Esophagus muscularis mucosa (tissue), 4 donors: ENCODE measurements at places on chromosomes 3 and 15.

GRCh38 chr15:39820050-39820602, 37.5 kb upstream of the FSIP1 start:
- no peak for DNase-seq

GRCh38 chr15:47410247-47410646, 307.1 kb upstream of the SEMA6D start:
- no peak for DNase-seq

- no peak for DNase-seq
These were observed 112.7 kb downstream of the NFKBIZ start for GRCh38 chr3:101962055-101962454.

- no peak for DNase-seq
These were observed at the start of gene CHL1 for GRCh38 chr3:196311-197148. Gene CHL1 (plus strand): TSS chr3:196763. CDS start chr3:319777, 123,014 bp downstream.

DNA sequence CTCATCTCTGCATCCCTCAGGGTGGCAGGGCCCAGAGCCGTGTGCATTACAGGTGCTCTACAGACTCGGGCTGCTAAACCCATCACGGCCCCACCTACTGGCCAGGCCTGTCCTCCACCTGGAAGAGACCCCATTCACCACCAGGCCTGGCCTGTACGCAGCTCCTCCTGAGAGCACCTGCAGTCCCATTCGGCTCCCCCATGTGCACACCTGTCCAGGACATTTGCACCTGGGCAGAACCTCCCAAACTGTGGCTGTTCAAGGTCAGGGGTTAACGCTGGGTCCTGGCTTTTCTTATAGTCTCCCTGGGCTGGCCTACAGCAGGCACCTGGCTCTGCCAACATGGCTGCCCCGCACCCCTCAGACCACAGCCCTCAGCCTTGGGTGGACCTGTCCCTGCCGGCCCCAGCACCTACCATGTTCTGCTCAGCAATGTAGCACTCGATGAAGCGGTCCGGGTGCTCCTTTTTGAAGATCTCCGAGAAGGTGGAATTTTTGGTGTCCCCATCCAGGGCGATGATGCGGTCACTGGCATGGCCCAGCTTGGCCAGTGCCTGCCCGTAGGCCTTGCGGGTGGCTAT, 25.7 kb downstream of the TKT start:
- no peak for DNase-seq

DNA sequence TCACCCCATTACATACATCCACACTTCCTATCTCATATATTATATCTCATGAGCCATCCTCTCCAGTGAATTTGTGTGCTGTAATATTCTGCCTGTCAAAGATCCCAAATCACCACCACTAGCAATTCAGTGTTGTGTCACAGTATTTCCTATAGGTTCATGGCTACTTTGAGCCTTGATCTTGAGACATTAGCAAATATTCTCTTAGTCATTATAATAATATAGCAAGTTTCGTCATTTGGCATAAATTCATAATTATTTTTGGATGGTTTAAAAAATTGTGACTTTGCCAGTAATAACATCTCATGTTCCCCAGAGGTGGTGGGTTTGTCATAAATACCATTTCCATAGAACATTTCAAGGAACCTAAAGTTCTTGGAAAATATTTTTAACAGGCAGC, 47.7 kb downstream of the CMSS1 start:
- no peak for DNase-seq

- peak; percentile 93 for DNase-seq
These were observed 417.7 kb upstream of the TBL1XR1 start for GRCh38 chr3:177615015-177615414.

GRCh38 chr3:17753632-17753992, 11.2 kb upstream of the TBC1D5 start:
- no peak for DNase-seq

DNA sequence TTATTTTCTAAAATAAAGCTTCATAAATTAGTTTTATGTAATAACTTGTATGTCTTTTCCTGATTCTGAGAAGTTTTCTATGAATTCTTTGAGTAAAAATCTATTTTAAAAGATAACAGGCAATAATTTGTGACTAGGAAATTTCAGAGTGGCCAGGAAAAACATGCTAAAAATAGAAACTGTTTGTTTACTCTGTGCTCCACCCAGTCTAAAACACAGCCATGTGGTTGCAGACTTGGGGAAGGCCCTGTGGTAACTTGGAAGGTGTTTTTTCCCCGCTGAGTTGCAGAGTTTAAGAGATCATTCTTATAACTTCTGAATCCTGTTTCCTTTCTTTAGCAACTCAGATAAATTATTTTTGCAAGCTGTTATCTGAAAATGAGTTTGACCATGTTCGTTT, 21.9 kb downstream of the PLCL2 start:
- DNase-seq, result no peak

GRCh38 chr3:33218446-33219174, at the start of gene SUSD5:
Gene SUSD5 (minus strand): TSS chr3:33218810. CDS start chr3:33218797, 13 bp downstream.
- DNase-seq, result no peak

DNA sequence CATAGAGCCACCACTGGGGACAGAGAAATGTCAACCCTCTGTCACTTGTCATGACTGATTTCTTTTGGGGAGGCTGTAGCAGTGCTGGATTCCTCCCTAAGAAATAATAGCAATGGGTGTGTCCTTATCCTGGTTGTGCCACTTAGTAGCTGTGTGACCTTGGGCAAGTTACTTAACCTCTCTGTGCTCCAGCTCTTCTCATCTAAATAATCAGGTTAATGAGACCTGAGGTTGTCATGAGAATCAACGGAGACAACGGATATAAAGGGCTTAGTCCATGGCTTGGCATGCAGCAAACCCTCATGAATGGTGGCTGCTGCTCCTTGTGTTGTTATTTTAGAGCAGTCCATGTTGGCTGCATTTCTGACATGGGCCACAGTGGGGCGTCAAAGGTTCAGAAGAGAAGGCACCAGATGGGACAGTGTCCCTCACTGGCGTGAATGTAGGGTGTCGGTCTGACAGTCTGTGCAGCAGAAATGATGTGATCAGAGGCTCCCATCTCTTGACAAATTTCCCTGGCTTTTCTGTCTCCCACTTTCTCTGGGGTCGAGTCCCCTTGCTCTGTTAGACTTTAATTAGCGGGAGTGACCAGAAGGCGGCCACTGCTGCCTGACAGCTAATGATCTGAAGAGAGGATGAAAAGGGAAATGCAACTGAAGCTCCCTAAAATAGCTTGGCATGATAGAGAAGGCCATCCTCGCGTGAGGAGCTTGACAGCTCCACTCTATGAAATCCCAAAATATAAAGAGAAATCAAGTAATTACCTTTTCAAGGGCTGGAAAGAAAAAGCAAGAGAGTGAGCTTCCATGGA, 209.4 kb downstream of the CADPS start:
- DNase-seq, result no peak

GRCh38 chr15:52651868-52652267, 27.3 kb downstream of the ATOSA start:
- peak; percentile 92 for DNase-seq

GRCh38 chr3:69204315-69204957, 82.0 kb upstream of the LMOD3 start:
- DNase-seq, result no peak

GRCh38 chr3:72601060-72601459, 247.2 kb downstream of the SHQ1 start:
- DNase-seq, result no peak

GRCh38 chr15:78065973-78066946, 11.3 kb downstream of the TBC1D2B start:
- no peak for DNase-seq

- DNase-seq, result no peak
These were observed 180.3 kb downstream of the SYNPR start for GRCh38 chr3:63458405-63458804.

GRCh38 chr3:14404186-14404585, 1.8 kb downstream of the SLC6A6 start:
- no peak for DNase-seq

DNA sequence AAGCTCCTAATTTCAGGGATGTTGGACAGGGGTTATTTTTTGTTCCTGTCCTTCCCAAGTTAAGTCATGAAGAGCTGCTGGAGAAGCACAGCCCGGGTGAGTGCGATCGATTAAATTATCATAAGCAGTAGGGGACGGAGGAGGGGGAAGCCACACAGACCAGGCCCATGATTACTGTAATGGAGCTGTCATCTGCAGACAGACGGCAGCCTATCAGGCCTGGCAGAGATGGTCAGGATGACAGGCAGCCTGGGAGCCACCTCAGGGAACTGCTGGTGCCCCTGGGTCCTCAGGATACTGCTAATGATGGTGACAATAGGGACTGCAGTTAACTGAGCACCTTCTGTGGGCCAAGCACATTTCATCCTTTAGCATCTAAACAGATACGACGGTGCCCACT, 147.7 kb downstream of the RAB11A start:
- DNase-seq, result no peak

- DNase-seq, result no peak
These were observed 435.6 kb downstream of the MECOM start for GRCh38 chr3:169227911-169228310.

GRCh38 chr15:57356636-57357035, 19.7 kb upstream of the CGNL1 start:
- DNase-seq, result no peak

DNA sequence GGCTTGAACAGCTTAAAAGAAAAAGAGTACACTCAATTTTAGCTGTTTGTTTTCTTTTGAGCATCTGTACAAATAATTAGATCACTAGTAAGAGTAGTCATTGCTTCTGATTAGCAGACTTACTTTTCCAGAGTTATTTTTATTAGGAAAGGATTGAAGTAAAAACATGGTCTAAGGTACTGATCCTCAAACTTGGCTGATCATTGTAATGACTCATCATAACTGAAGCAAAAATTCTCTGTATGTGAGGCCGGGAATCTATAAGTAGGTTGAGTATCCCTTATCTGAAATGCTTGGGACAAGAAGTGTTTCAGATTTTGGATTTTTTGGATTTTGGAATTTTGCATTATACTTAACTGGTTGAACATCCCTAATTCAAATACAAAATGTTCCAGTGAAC, 12.4 kb downstream of the NMD3 start:
- no peak for DNase-seq

DNA sequence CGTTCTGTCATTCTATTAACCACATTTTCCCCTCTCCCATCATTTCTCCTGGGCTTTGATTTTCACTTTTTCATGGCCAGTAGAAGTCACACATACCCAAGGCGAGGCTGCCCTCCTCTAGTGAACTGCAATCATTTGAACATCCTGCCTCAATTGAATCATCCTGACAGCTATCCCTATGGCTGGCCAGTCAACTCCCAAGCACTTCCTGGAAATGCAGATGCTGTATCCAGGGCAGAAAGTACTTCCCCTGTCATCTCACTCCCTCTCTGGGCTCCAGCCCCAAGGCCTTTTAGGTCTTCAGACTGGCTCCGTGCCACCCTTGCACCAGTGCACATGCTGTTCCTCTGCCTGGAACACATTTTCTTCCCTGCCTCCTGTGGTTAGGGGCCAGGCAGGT, 738.3 kb upstream of the CFAP20DC start:
- no peak for DNase-seq

GRCh38 chr15:59191855-59192237, 14.8 kb upstream of the LDHAL6B start:
- no peak for DNase-seq

- DNase-seq, result no peak
These were observed 598.5 kb downstream of the ZNF385D start for GRCh38 chr3:21152555-21152954.

GRCh38 chr15:76181705-76182107, 121.9 kb downstream of the TMEM266 start:
- no peak for DNase-seq

- DNase-seq, result no peak
These were observed 67.2 kb upstream of the BCL6 start for GRCh38 chr3:187812496-187812895.

GRCh38 chr3:52401551-52401950, 43.4 kb downstream of the SEMA3G start:
- no peak for DNase-seq

- DNase-seq, result no peak
These were observed 59.1 kb downstream of the DRD3 start for GRCh38 chr3:114119776-114120175.

- DNase-seq, result no peak
These were observed 326.3 kb downstream of the CHL1 start for GRCh38 chr3:522888-523287.

GRCh38 chr3:45654397-45654944, 34.7 kb upstream of the SACM1L start:
- no peak for DNase-seq

- DNase-seq, result no peak
These were observed 24.8 kb downstream of the SHF start for GRCh38 chr15:45162771-45163507.

- DNase-seq, result no peak
These were observed 11.7 kb downstream of the BAHD1 start for GRCh38 chr15:40452296-40453090.

- no peak for DNase-seq
These were observed 5.3 kb downstream of the LRRK1 start for GRCh38 chr15:100924436-100924835.

DNA sequence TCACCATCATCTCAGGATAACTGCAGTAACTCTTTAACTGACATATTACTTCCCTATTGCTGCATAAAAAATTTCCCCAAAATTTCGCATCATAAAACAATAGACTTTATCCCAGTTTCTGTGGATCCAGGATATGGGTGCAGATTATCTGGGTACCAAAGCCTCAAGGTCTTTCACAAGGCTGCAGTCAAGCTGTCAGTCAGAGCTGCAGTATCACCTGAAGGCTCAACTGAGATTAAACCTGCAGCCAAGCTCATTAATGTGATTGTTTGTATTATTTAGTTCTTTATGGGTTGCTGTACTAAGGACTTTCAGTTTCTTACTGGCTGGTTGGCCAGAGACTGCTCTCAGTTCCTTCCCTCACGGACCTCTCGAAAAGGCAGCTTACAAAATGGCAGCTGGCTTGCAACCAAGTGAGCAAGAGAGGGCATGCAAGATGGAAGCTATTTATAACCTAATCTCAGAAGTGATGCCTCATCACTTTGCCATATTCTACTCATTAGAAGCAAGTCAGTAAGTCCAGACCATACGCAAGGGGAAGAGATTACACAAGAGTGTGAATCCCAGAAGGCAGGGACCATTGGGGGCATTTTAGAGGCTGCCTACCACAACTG, 54.9 kb downstream of the DCUN1D1 start:
- DNase-seq, result no peak

- DNase-seq, result no peak
These were observed 271.3 kb upstream of the TPM1 start for GRCh38 chr15:62771234-62771633.
